ENCODE measurements at places on chromosomes 7 and 10.

GRCh38 chr7:5704534-5704922, 76.9 kb downstream of the RNF216 start:
- DNase-seq: peak; percentile 61

GRCh38 chr10:112983444-112984056, 33.5 kb downstream of the TCF7L2 start:
- DNase-seq: no peak

DNA sequence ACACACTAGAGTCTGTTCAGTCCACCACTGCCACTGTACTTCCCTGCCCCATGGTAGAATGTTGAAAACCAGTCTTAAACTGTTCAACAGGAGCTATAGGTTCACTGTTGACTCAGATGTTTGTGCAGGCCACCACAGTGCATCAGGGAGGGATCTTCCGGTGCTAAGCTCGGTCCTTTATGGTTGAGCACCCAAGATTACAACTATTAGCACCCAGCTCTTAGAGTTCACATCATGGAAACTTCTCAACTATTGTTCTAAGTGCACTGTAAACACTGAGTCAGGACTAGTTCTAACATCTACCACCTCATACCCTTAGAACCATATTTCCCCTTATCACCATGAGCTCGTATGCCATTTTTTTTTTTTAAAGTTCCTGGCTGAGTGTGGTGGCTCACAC, 97.1 kb upstream of the MXI1 start:
- no peak for DNase-seq

- no peak for DNase-seq
These were observed 188.0 kb downstream of the PDE1C start for GRCh38 chr7:31882187-31882586.

- no peak for DNase-seq
These were observed 154.5 kb downstream of the CSTF2T start for GRCh38 chr10:51544933-51545332.

GRCh38 chr7:55429835-55430499, 64.8 kb downstream of the LANCL2 start:
- DNase-seq: no peak

- DNase-seq: peak; percentile 91
These were observed 20.2 kb upstream of the BAIAP2L1 start for GRCh38 chr7:98420966-98421612.

DNA sequence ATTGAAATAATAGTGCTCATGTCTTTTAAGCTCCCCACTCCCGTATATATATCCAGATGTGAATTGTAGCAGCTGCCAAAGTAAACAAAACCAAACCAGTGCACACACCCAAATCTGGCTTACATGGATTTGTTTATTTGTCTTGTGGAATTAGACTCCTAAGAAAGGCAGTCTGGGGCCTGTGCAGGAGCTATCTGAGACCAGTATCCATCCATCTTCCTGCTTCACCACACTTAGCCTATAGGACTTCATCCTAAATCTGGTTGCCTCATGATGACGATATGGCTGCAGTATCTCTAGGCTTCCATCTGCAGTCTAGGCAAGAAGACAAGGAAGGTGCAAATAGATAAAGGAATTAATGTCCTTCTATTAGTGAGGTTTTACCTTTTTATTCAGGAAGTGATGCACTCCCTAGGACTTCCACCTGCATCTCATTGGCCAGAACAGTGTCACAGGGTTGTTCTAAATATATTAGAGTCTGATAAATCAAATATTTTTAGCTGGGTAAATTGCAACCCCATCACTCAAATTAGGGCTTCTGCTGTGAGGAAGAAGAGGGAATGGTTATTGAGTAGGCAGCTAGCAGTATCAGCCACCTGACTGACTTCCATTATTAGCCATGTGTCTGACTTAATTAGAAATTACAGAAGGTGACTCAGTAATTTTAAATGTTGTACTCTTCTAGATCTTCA, 6.0 kb downstream of the WIPF3 start:
- DNase-seq: peak; percentile 22

DNA sequence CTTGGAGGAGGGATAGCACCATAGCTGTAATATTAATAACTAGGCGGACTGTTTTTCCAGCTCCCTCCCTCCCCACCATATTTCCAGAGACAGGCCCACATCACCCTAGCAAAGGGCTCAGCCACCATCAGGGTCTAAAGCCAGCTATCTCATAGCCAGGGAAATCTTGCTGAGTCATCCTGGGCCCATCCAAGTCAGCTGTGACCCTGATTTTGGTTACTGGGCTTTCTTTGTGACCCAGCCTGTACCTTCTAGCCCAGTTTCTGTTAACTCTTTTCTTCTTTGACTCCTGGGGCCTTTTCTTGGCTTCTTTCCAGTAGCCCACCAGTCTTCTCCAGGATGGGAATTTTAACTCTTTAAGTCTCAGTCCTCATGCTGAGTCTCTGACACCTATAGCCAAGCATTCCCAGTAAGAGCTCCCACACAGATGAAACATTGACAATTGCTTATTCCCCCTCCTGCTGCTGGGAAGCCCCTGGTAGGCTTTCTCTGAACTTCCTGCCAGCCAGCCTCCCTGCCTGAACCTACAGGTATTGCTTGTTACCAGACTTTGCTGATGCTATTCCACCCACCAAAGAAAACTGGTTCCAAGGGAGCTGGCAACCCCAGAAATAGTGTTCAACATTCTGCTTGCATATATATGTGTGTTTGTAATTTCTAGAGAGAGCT, 34.8 kb upstream of the ADO start:
- DNase-seq: no peak

DNA sequence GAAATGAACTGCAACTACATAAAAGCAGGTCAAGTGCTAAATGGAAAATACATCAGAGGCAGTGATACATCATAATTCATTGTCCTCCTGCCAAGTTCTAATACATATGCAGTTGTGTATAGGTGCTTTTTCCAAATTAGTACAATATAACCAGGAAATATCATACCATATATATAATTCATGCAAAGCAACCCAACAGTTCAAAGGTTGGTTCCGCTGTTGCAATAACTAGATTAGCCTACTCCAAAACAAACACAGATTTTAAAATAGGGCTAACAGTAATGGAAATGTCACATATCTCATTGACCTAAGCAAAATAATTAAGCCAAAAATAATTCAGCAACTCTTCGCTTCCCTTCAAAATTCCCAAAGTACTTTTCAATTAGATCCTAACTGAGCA, 88.9 kb upstream of the NEBL start:
- DNase-seq: no peak

DNA sequence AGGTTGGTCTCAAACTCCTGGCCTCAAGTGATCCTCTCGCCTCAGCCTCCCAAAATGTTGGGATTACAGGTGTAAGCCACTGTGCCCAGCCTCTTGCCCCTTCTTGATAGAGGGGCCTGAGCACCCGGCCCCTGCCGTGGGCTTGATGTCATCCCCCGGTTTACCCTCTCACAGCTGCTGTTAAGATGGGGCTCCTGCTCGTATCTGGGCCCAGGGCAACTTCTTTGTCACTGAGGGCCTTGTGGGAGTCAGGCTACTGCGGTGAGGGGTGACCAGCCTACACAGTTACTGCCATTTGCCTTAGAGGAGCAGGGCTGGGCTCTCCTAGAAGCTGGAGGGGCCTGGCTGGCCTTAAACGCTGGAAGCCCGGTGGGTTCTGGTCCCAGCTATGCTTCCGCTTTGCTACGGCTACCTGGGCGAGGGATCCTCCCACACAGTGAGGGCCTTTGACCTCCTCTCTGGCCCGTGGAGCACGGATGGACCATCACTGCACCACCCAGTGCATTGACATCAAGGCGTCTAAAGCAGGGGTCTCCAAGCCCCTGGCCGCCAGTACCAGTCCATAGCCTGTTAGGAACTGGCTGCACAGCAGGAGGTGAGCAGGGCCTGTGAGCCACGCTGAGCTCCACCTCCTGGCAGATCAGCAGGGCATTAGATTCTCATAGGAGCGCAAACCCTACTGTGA, 1.1 kb upstream of the TMEM130 start:
- no peak for DNase-seq

- no peak for DNase-seq
These were observed 40.8 kb upstream of the NKX6-2 start for GRCh38 chr10:132826524-132827422.

DNA sequence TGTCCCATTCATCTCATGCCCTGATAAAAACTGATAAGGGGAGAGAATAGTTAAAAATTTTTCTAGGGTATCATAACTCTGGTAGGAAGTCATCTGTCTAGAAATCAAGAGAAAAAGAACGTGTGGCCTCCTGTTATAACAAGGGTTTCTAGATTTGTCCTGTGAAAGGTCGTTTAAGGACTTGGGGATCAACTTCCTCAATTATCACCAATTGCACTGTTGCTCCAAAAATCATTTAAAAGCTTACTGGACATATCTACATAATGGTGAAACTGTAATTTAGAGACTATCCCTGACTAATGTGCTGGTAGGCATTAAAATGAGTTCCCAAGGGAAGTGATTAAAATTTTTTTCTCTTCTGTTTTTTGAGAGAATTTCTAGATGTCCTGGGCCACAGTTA, 58.2 kb downstream of the GPR141 start:
- DNase-seq: no peak

- DNase-seq: no peak
These were observed 13.7 kb upstream of the MAP3K8 start for GRCh38 chr10:30420266-30420665.

DNA sequence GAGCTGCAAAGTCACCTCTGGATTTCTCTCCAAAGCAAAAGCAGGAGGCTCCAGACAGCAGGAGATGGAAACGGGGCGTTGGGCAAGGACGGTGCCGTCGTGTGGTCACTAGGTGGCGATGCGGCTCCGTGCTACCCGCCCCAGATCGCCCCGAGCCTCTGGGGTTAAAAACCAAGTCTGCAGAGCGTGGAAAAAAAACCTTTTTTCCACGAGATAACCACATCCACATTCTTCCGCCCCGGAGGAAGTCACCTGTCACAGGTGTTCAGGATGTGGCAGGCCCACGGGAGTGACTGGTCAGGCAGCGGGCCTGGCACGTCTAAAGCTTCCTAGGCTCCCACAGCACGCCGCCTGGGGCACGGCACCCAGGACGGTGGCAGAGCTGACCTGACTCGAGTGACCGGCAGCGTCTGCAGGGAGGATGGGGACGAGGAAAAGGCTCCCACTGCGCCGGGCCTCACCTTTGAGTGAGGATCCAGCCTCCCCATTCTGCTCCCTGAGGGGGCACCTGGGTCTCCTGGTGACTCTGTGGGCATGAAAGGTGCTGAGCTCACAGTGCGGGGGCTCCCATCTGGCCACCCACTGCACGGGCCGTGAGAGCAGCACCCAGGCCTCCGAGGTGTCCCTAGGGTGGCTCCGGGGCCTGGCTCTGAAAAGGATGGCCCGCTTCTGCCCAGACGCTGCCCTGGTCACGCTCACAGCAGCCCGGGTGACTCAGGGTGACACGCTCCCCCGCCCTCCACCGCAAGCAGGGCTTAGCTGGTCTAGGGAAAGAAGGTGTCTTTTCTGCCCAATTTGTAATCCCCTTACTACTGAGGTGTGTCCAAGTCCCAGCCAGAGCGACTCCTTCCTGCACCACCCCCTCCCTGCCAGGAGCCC, 71.3 kb upstream of the TNRC18 start:
- peak; percentile 66 for DNase-seq

- DNase-seq: no peak
These were observed 110.2 kb downstream of the MYO3A start for GRCh38 chr10:26044141-26044749.

- no peak for DNase-seq
These were observed 93.6 kb upstream of the SDK1 start for GRCh38 chr7:3207387-3207902.

DNA sequence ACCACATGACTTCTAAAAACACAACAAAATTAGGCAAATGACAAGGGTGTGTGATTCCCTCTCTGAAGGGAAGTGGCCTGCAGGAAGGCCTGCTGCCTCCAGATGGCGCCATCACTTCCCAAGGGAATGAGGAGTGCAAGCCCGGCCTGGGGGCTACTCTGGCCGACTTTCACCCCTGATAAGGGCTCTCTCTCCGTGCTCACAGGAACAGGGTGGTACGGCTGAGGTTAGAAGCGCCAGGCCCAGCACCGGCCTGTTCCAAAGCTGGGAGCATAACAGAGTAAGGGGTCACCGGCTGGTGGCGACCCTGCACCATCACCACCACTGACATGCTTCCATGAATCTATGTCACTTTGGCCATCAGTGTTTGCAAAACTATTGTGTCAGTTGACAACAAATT, 13.1 kb downstream of the RBP3 start:
- no peak for DNase-seq

DNA sequence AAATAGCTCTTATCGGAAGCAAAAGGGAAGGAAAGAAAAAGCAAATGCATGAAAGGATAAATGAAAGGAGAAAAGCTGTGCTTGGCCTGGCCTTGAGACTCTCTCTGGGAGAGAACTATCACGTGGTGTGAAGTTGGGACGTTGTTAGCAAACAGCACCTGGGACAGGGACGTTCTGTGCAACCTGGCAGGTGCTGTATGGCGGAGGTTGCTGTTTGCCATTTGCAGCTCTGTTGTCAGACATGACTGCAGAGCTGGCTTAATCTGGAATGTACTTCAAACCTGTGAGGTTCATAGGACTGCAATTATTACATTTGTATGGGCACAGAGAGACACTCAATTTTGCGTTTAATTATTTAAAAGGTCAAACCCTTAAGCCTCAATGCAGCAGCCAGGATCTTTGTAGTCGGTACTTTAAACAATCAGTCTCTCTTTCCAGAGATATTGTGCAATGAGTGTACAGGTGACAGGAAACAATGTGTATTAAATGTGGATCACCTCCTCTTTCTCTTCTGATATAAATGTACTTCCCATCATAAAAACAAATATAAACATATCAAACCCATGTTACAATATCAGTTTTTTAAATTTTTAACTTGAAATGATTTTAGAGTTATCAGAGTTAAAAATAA, 800.5 kb upstream of the KCND2 start:
- DNase-seq: peak; percentile 96

DNA sequence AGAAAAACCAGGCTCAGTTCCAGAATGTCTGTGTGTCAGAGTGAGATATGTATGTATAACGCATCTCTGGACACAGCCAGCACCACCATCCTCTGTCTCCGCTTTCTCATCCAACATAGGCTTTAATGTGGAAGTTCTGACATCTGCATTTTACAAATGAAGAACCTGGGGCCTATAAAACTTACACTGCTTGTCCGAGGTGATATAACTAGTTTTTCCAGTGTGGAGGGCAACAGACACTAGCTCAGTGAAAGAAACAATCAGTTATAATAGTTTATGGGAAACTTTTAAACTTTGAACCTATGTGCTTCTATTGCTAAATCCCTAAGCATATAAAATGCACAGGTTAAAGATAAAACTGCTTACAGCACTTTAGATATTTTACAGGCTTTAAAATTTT, 208.7 kb downstream of the CRPPA start:
- no peak for DNase-seq

GRCh38 chr7:100407285-100408180, 21.0 kb downstream of the ZCWPW1 start:
- DNase-seq: peak; percentile 51

DNA sequence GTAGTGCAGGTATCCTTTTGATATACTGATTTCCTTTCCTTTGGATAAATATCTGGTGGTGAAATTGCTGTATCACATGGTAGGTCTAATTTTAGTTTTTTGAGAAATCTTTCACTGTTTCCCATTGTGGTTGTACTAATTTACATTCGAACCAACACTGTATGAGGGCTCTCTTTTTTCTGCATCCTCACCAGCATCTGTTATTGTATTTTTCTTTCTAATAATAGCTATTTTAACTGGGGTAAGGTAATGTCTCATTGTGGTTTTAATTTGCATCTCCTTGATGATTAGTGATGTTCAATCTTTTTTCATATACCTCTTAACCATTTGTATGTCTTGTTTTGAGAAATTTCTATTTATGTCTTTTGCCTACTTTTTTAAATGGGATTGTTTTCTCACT, 335.4 kb upstream of the MTPN start:
- DNase-seq: no peak

- DNase-seq: no peak
These were observed 9.6 kb downstream of the PRF1 start for GRCh38 chr10:70592746-70593512.
